Urinary bladder (tissue), 4 donors: ENCODE measurements at places on chromosomes 2 and 18. TPM values are rescaled to one million over a fixed set of nuclear protein-coding genes. Genes with fewer than 3 reads are reported as not detected.

GRCh38 chr18:78192054-78192453 is 787.6 kb upstream of the SALL3 start:
- DNase-seq, result peak; percentile 31

DNA sequence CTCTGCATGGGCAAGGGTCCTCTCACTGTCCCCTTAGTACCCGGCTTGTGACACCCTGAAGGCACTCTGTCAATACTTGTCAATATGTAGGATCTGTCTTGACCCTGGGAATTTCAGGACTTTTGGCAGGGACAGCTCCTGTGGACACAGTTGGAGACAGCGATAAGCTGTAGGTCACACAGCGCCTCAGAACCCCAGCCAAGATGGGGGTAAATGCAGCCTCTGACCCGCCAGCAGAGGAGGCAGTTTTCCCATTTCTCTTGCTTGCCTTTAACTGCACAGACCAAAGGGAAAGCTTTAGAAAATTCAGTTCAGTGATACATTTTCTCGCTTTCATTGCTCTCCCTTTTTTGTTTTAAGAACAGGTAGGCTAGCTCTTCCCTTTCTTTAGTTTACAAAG is 54.8 kb upstream of the KLHL29 start:
- no peak for DNase-seq

GRCh38 chr18:9791991-9792390 is 83.9 kb downstream of the RAB31 start:
- no peak for DNase-seq

DNA sequence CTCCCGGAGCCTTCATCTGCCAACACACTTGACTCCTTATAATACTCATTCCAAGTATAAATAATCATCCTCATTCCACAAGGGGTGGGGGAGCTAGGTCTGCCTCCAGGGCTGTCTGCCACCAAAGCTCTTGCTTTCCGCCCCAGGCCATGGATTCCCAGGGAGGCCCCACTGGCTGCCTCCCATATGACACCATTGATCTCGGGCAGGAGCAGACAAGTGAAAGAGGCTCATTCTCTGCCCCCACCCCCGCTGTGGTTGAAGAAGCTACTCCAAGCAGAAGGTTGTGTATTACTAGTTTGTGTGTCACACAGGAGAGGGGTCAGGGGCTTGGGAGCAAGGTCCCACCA is 99.5 kb downstream of the MRO start:
- no peak for DNase-seq

UCN gene
- 1.1 TPM for total RNA-seq

NT5C1B gene
- total RNA-seq, result not detected
